Left kidney (tissue), 8 donors: ENCODE measurements at places on chromosomes 4 and X. TPM values are rescaled to one million over a fixed set of nuclear protein-coding genes. Genes with fewer than 3 reads are reported as not detected.
A peak's percentile ranks its signal among the peaks of the same experiment; 100 is the strongest.

GRCh38 chr4:175536852-175537453, 275.1 kb downstream of the GPM6A start:
- peak; percentile 53 for DNase-seq

GRCh38 chr4:75722417-75722816, 2.0 kb upstream of the USO1 start:
- DNase-seq: no peak

DNA sequence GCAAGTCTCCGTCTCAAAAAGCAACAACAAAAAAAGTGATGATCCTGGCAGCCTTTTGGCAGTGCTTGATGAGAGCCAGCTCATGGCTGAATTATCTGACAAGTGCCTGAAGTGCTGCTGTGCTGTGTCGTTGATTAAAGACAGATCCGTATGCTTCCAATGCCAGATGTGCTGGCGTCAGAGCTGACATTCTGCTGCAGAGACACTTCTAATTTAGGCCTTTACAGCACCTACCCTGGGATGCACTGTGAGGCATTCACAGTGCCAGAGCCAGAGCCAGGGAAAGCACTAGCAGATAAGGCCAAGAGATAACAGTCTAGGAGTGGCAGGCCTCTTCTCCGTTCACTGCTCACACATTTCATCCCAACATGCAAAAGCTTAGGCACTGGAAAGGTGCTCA, 995.5 kb downstream of the RAB28 start:
- DNase-seq: no peak

- DNase-seq: no peak
Observed at GRCh38 chrX:9355739-9356138, 109.1 kb upstream of the TBL1X start.

DNA sequence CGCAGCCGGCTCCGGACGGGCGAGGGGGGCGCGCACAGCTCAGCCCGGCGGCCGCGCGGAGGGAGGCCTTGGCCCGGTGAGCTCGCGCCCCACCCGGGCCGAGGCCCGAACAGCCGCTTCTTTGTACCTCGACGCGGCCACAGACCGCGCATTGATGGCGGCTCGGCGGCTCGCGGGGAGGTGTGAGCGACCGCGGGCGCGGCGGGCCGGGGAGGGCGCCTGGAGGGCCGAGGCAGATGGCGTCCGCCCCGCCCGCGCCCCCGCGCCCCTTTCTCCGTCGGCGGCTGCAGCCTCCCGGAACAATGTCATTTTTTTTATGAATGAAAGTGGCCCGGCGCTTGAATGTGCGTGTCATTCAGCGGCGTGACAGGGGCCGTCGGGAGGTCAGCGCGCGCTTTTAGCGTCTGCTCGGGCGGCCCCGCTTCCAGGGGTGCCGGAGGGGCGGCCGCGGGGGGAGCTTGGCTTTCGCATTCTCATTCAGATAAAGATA, 1.8 kb downstream of the FGFR3 start:
- no peak for DNase-seq

- DNase-seq: no peak
Observed at GRCh38 chrX:13085526-13085925, 41.1 kb upstream of the FAM9C start.

DNA sequence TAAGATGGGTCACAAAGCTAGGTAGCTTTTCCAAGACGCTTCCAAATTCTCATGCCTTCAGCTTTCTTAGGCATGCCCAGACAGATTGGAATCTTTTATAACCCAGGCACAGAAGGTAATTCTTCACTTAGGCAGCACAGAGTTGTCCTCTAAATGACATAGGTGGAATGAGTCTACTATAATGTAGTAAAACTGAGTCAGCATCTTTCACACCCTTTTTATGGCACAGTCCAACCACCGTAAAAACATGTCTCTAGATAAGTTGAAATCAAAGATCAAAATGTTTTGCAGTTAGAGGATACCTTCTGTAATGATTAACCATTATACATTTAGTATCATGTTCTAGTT, 128.4 kb upstream of the FAT1 start:
- DNase-seq: no peak

DNA sequence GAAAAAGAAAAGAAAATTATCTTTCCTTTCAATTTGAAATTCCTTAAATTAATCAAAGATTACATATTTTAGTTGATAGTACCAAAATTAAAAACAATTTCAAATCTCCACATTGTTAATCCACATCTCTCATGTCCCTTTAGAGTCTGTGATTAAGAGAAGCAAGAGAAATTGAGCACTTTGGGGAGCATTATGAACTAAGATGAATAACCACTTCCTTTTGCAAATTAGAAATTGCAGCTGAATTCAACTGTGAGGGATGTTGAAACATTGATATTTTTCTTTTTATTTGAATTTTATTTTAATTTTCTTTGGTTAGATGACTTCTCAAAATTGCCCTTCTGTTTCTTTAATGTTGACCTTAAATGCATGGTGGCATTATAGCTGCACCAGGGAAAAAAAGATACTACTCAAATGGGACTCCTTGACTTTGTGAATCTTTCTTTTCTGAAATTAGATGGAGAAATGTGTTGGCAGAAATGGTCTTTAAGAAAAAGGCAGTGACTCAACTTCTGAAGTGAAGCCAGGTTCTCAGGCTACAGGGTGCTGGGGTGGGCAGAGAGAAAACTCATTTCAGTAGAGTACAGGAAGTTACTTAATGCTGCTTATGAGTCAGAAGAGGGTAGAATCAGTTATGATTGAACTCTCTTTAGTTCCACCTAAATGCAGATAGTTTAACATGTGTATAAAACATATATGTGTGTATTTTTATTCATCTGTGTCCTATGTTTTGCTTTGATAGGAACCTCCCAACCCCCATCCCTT, 92.0 kb upstream of the TNIP3 start:
- no peak for DNase-seq

Gene TLR1
- 4.3 TPM for polyA plus RNA-seq

- DNase-seq: no peak
Observed at GRCh38 chrX:25300994-25301393, 285.2 kb upstream of the ARX start.
